SJSA1 (cell line): ENCODE measurements at places on chromosomes 3 and 15. TPM values are rescaled to one million over a fixed set of nuclear protein-coding genes. Genes with fewer than 3 reads are reported as not detected.

GRCh38 chr15:79953951-79954444, 17.0 kb downstream of the BCL2A1 start:
- H3K36me3 ChIP-seq, result no peaks in the 10 kb centered on the region
- DNase-seq, result no peak

GRCh38 chr15:59372352-59373211, at the start of gene MYO1E:
TSS of gene MYO1E (minus strand) at chr15:59372871. CDS start at chr15:59372500, 371 bp downstream.
- peak; percentile 92 for DNase-seq
- peak within 1 kb of the TSS; percentile 63 for H3K27ac ChIP-seq
- no peaks in the 10 kb centered on the region for H3K27me3 ChIP-seq
- peak within 1 kb of the TSS; percentile 84 for H3K4me3 ChIP-seq
- H3K36me3 ChIP-seq, result peaks cover 18% of the 10 kb centered on the region

DNA sequence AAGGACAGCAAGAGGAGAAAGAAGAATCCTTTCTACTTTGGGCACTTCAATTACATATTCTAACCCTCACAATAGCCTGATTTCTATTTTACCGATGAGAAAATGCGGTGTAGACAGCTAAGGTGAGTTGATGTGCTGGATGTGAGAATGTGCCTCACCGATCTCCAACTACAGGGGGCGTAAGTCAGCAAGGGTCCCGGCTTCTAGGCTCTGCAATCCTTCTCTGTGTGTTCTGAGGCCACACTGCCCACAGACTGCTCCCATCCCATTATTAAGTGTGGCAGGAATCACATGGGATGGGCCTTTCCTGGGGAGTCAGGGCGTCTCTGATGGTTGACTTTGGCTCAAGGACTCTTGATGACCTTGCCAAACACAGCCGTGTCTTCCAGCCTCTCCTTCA, 23.6 kb upstream of the RPL35A start:
- H3K27me3 ChIP-seq, result no peaks in the 10 kb centered on the region
- H3K4me1 ChIP-seq, result no peaks in the 10 kb centered on the region
- H3K27ac ChIP-seq, result no peak overlapping the region
- no peaks in the 10 kb centered on the region for H3K36me3 ChIP-seq

DNA sequence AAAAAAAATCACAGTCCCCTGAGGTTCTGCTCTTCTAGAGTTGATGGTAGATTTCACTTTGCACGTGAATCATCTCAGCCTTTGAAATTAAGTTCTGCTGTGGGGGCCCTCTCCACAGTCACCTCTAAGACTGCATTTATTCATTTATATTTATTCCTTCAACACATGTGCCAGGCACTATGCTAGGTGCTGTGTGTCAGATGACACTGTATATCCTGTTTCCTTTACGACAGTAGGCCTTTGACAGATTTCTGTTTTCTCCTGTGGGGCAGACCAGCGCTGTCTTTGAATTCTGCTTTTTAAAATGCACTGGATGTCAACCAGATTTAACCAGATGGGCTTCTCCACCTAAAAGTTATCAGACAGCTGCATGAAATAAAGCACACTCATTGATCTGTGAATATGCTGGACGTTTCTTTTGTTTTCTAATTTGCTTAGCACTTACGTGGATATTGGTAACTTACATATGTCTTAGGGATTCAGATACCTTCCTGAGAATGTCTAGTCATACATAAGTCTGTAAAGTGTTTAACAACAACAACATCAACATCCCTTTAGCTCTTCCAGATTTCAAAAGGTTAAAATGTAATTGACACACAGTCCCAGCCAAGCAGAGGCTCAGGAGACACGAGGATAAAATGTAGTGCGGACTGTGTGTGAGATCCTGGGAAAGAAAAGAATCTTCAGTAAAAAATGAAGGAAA, 525.5 kb upstream of the MCTP2 start:
- no peaks in the 10 kb centered on the region for H3K36me3 ChIP-seq
- H3K27me3 ChIP-seq, result no peaks in the 10 kb centered on the region
- H3K4me3 ChIP-seq, result no peak overlapping the region

GRCh38 chr3:158471639-158472294, 99.2 kb upstream of the MLF1 start:
- no peak overlapping the region for H3K4me3 ChIP-seq
- no peaks in the 10 kb centered on the region for H3K36me3 ChIP-seq
- no peak overlapping the region for H3K27ac ChIP-seq
- no peak for DNase-seq

GRCh38 chr3:160027541-160028195, 39.0 kb downstream of the IL12A start:
- H3K36me3 ChIP-seq, result no peaks in the 10 kb centered on the region
- DNase-seq, result peak; percentile 9
- H3K4me3 ChIP-seq, result no peak overlapping the region

DNA sequence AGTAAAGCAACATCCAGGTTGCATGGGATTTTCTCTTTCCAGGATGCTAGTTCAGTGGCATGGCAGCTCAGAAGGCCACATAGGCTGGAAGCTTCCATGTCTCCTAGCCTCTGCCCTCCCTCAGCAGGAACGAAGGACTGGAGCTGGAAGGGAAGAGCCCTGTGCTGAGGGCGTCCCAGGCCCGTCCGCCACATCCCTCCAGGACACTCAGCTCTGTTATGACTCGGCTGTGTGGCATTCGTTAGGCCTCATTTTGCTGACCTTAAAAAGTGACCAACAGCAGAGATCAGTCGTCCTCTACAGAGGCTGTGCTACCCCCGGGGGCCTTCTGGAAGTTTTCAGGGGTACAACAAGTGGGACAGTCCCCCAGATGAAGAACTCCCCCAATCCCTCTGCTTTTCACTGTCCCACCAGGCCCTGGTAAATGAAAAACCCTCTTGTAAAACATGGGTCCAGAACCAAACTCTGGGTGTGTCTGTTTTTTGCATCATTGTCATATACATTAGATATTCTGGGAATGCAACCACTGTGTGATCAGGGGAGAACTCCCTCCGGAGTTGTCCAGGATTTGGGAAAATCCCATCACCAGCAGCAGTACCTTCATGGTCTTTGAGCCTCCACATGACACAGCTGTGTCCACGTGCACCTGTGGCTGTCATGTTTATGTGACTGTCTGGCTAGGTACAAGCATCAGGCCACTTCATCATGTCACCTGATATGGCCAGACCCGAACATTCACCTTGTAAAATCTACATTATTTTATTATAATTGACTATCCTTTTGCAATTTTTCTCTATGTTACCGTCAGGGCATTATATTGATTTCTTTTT, 149.9 kb downstream of the OR4M2 start:
- no peaks in the 10 kb centered on the region for H3K36me3 ChIP-seq
- no peaks in the 10 kb centered on the region for H3K27me3 ChIP-seq
- no peak overlapping the region for H3K27ac ChIP-seq
- no peak overlapping the region for H3K4me3 ChIP-seq
- no peak for DNase-seq

GRCh38 chr3:124584245-124584551, 146.1 kb upstream of the UMPS start:
- H3K27ac ChIP-seq, result no peak overlapping the region
- peaks cover 10% of the 10 kb centered on the region for H3K4me1 ChIP-seq
- H3K27me3 ChIP-seq, result no peaks in the 10 kb centered on the region
- H3K4me3 ChIP-seq, result peak overlapping the region; percentile 40

DNA sequence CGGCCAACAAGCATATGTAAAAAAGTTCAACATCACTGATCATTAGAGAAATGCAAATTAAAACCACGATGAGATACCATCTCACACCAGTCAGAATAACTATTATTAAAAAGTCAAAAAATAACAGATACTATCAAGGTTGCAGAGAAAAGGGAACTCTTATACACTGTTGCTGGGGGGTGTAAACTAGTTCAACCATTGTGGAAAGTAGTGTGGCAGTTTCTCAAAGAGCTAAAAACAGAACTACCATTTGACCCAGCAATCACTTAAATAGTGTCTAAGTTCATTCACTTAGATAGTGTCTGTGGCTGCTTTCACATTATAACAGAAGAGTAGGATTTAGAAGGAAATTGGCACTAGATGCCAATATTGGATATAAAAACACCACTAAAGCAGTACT, 49.7 kb downstream of the CGGBP1 start:
- no peak overlapping the region for H3K27ac ChIP-seq
- no peak for DNase-seq
- no peaks in the 10 kb centered on the region for H3K27me3 ChIP-seq

GRCh38 chr3:107216711-107217110, 160.5 kb upstream of the CCDC54 start:
- peaks cover 51% of the 10 kb centered on the region for H3K4me1 ChIP-seq
- H3K27me3 ChIP-seq, result no peaks in the 10 kb centered on the region
- H3K36me3 ChIP-seq, result no peaks in the 10 kb centered on the region
- no peak overlapping the region for H3K4me3 ChIP-seq
- H3K27ac ChIP-seq, result peak overlapping the region; percentile 99

The GRK7 gene
- not detected in 2 replicates for total RNA-seq

The PAQR9 gene
- total RNA-seq, result not detected in 2 replicates

The LINGO1 gene
- total RNA-seq, result not detected in 2 replicates

The TMC3 gene
- total RNA-seq, result 0.03 TPM in 1 of 2 replicates, not detected in the other

The CIDEC gene
- total RNA-seq, result not detected in 2 replicates

The HIGD2B gene
- not detected in 2 replicates for total RNA-seq

The HAPLN3 gene
- total RNA-seq, result 11.9 and 19.9 TPM in 2 replicates

The PIERCE2 gene
- not detected in 2 replicates for total RNA-seq

The NEK10 gene
- 1.8 and 1.9 TPM in 2 replicates for total RNA-seq

The IGSF10 gene
- total RNA-seq, result 0.24 TPM in 1 of 2 replicates, not detected in the other
